ENCODE measurements at places on chromosomes 7 and 10.

GRCh38 chr10:31947144-31947926 is 18.7 kb upstream of the ARHGAP12 start:
- DNase-seq: peak; percentile 95

DNA sequence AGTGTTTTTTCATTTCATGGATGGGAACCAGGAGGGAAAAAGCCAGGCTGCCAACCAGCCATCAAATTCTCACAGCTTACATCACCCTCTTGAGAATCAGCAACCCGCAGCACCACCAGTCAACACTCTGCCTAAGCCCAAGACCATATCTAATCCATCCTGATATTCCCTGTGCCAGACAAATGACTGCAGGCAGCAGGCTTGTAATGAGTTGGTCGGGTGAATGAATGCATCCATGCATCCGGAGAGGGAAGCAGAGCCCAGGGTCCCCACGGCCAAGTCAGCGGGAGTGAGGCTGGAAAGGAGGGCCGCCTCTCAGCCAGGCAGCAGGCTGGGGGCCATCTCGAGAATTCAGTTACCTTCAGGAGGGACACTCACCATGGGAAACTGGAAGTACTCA is 46.9 kb downstream of the SLIT1 start:
- no peak for DNase-seq

GRCh38 chr7:26782501-26782900 is 81.9 kb downstream of the SKAP2 start:
- peak; percentile 12 for DNase-seq

DNA sequence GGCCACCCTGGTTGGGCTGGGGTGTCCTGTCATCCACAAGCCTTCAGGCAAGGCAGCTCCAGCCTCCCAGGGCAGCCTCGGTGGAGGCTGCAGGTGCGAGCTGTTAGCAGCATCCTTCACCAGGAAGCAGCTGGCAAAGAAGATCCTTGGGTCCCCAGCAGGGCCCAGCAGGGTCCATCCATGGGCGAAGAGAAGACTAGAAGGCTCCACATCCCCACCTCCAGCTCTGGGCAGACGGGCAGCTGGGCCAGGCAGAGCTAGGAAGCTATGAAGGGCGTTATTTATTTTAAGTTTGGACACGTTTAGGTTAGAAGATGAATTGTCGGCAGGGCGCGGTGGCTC is 348.5 kb downstream of the TCERG1L start:
- no peak for DNase-seq

DNA sequence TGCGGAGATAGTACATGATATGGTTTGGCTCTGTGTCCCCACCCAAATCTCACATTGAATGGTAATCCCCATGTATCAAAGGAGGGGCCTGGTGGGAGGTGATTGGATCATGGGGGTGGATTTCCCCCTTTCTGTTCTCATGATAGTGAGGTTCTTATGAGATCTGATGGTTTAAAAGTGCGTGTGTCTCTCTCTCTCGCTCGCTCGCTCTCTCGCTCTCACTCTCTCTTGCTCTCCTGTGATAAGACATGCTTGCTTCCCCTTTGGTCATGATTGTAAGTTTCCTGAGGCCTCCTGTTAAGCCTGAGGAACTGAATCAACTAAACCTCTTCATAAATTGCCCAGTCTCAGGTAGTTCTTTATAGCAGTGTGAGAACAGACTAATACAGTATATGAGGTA is 171.9 kb downstream of the NSUN6 start:
- DNase-seq: no peak

GRCh38 chr7:129990403-129991192 is 37.8 kb upstream of the UBE2H start:
- peak; percentile 22 for DNase-seq

- no peak for DNase-seq
These were observed 56.2 kb upstream of the ATP6V0A4 start for GRCh38 chr7:138854115-138854645.

DNA sequence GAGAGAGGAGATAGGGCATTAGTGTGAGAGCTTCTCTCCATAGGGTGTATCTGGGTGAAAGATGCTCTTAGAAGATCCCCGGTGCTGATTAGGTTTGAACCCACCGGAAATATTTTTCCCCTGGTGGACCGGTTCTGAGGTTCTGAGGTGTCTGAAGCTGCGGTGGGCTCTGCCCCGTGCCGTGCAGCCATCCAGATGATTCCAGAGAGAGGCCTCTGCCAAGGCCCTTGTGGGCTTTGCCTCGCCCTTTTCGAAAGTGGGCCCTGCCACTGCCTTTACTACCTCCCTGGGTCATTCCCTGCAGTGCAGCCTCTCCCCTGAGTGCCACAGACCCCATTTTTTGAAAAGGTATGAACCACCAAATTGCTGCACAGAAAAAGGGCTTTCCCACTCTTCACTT is 2.8 kb downstream of the GIMAP8 start:
- no peak for DNase-seq

DNA sequence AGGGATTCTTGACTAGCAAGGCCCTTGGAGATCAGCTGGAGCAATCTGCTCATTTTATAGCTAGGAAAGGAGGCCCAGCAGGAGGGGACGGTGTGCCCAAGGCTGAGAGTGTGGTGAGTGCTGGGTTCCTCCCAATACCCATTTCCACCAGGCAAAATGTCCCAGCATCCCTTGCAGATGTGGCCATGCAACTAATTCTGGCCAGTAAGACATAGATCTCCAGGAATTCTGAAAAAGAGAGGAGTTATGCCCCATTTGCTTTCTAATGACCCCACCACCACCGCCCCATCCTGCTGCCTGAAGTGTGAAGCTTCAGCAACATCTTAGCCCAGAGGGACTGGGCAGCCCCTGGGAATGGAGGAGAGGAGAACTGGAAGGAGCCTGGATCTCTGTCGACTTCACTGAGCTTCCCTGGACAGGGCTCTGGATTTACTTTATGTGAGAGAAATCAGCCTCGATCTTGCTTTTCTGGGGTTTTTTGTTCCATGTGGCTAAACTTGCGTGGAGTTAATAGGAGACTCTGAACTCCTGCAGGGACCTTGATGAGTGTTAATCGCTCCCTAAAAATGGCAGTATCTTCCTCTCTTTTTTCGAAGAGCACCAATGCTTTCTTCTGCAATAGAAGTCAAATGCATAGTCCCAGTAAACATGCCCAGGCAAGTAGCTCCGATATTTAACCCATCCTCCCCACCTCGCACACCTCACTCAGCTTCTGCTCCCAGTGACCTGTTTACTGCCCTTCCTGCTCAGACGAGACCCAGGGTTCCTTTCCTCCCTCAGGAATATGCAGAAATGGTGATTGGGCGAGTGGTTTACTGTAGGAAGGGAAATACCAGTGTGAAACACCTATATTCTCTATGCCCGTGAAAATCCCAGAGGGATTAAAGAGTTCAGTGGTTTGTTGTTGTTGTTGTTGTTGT is 127.5 kb upstream of the GPR26 start:
- DNase-seq: no peak

GRCh38 chr7:29806208-29806994 is at the start of gene WIPF3:
TSS of gene WIPF3 (plus strand) at chr7:29806508. CDS start at chr7:29834725, 28,217 bp downstream.
- DNase-seq: peak; percentile 44

DNA sequence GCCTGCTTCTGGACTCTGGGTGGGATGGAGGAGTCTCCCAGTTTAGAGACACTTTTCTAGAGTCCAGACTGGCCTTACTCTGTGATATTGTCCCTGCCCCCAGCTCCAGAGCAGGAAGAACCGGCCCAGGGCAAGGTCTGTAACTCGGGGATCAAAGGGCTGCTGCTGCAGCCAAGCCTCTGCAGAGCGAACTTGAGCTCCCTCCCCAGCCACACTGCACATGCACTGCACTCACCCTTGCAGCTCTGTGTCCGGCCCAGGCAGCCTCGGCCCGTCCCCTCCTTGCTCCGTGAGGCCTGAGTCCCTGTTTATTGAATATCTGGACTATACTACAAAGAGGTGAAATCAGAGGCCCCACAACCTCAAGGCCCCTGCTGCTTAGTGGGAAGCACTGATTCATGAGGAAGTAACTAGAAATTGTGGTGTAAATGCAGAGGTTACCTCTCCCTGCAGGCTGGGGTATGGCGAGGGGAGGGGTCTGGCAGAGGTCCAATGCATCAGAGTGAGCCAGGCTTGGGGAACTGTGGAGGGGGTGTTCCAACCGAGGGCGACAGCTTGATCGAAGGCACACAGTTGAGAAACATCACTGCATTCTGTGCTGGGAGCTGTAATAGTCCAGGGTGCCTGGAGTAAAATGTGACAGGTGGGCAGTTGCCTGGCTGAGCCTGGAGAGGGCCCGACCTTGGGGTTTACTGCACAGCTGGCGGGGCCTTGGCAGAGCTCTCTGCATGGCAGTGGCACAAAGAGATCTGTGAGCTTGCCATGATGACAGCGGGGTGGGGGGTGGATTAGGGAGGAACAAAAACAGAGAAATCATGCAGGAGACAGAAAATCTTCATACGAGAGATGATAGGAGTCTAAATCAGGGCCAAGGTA is 49.1 kb downstream of the AOC1 start:
- no peak for DNase-seq

GRCh38 chr7:155222061-155222460 is 75.6 kb upstream of the INSIG1 start:
- no peak for DNase-seq

DNA sequence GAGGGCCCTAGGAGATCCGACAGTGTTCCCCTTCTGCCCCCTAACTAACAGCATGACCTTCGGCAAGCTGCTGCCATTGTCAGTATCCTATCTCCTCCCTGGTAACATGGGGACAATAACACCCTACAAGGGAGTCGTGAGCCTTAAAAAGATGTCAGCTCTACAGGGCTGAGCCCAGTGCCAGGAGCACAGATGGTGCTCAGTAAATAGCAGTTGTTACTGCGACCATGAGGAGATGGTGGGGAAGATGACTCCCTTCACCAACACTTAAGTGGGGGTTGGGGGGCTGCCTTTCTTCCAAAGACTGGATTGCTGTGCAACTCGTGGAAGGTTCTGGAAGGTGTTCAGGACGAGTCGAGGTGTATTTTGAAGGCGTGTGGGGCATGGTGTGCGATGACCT is 29.5 kb upstream of the C10orf120 start:
- DNase-seq: no peak

DNA sequence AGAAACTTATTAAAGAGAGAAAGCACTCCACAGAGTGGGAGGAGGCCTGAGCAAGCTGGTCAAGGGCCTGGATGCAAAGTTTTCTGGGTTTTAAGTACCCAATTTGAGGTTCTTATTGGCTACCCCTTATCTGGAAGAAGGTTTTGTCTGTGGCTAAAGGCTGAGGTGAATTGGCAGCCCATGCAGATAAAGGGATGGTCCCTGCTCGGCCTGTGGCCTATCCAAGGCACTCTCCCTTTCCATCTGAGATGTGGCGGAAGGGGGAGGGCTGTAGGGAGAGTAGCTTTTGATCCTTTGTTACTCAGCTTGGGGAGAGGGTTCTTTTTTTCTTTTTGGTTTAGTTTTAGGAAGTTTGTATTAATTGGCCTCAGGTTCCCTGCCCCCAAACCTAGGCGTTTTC is 465.1 kb downstream of the ATRNL1 start:
- no peak for DNase-seq

- peak; percentile 72 for DNase-seq
These were observed 14.8 kb upstream of the LSM8 start for GRCh38 chr7:118169146-118169545.

DNA sequence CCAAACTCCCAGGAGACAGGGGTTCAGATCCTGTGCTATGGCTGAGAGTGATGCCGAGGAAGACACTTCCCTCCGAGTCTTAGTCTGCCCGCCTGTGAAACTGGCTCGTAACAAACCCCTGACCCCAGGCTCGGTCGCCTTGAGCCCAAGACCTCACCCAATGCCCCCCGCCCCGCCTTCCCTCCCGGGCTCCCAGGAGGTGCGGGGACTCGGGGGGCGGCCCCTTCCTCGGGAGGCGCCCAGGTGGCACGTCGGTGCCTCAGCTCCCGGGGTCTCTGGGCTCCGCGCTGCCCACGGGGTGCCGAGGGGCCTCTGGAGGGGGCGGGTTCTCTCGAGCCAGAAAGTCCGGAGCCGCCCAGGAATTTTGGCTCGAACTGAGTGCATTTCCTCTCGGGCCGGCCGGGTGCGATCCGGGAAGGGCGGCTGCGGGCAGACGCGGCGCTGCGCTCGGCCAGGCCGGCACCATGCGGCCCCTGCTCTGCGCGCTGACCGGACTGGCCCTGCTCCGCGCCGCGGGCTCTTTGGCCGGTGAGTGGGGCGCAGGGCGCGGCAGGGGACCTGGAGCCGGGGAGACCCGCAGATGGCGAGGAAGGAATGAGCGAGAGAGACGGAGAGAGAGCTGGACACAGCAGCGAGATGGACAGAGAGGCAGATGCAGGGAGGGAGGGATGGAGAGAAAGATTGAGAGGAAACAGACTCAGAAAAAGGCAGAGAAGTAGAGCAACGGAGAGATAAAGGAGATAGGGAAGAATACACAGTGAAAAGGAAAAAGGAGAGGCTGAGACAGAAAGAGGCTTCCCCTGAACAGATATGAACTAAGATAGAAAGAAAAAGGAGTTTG is at the start of gene PLAC9:
TSS of gene PLAC9 (plus strand) at position 432 of the 841 bp plus-strand sequence. CDS start at position 465, 33 bp downstream.
- DNase-seq: peak; percentile 77

DNA sequence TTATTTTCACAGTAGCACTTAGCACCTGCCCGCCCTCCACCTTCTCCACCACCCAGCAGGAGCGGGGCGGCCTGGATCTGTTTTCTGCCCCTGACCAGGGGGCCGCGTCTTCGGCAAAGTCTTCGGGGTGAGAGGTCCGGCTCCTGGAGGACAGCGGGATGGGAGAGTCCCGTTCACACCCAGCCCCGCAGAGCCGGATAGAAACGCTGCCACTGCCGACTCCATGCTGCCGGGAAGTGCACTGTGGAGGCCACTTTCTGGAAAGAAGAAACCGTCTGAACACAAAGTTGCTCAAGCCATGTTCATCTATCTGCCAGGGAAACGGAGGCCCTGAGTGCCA is 14.5 kb upstream of the ZNF273 start:
- DNase-seq: no peak
